ENCODE measurements at places on chromosomes 16 and 17.

DNA sequence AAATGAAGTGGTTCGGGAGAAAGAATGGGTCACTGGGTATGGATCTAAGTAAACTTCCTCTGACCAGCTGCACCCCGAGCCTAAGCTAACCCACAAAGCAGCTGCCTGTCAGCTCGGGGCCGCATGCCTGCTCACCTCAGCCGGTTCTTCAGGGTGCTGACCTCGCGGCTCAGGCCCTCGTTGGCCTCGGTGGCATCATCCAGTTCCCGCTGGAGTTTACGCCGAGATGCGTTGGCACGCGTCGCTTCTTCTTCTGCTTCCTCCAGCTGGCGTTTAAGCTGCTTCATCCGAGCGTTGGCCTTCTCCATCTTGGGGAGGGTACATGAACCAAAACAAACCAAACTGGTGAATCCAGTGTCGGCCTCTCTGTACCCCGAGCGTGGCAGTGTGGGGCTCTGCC is 41.1 kb downstream of the NDEL1 start:
- peaks cover 2% of the 10 kb centered on the region for H3K4me1 ChIP-seq
- no peak overlapping the region for H3K27ac ChIP-seq
- no peak for DNase-seq
- H3K4me3 ChIP-seq, result no peak overlapping the region
- H3K36me3 ChIP-seq, result peaks cover 49% of the 10 kb centered on the region

DNA sequence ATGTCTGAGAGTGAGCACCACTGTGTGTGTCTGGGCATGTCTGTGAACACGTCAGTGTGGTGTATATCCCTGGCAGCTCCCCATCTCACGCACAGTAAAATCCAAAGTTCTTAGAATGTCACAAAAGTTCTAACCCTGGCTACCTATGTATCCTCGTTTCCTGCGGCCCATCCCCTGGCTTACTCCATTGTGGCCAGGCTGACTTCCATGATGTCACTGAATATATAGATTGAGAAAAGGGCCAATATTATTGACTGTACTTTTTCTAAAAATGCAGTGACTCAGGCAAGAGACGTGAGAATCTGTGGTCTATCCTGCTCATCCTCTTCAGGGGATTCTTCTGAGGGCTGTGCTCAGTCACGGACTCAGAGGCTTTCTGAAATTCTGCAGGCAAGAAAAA is 963 bp upstream of the METTL22 start:
- H3K4me3 ChIP-seq, result peak overlapping the region; percentile 97
- no peak for DNase-seq

GRCh38 chr17:48294020-48294805 is 135.8 kb downstream of the SKAP1 start:
- H3K4me1 ChIP-seq, result peaks cover 12% of the 10 kb centered on the region
- peaks cover 2% of the 10 kb centered on the region for H3K27me3 ChIP-seq
- no peak overlapping the region for H3K4me3 ChIP-seq
- H3K36me3 ChIP-seq, result no peaks in the 10 kb centered on the region
- no peak overlapping the region for H3K27ac ChIP-seq

GRCh38 chr17:7806587-7806986 is 27.4 kb upstream of the KDM6B start:
- H3K36me3 ChIP-seq, result no peaks in the 10 kb centered on the region
- peak overlapping the region; percentile 17 for H3K4me3 ChIP-seq
- H3K4me1 ChIP-seq, result peaks cover 5% of the 10 kb centered on the region
- peaks cover 9% of the 10 kb centered on the region for H3K27me3 ChIP-seq
- no peak overlapping the region for H3K27ac ChIP-seq

DNA sequence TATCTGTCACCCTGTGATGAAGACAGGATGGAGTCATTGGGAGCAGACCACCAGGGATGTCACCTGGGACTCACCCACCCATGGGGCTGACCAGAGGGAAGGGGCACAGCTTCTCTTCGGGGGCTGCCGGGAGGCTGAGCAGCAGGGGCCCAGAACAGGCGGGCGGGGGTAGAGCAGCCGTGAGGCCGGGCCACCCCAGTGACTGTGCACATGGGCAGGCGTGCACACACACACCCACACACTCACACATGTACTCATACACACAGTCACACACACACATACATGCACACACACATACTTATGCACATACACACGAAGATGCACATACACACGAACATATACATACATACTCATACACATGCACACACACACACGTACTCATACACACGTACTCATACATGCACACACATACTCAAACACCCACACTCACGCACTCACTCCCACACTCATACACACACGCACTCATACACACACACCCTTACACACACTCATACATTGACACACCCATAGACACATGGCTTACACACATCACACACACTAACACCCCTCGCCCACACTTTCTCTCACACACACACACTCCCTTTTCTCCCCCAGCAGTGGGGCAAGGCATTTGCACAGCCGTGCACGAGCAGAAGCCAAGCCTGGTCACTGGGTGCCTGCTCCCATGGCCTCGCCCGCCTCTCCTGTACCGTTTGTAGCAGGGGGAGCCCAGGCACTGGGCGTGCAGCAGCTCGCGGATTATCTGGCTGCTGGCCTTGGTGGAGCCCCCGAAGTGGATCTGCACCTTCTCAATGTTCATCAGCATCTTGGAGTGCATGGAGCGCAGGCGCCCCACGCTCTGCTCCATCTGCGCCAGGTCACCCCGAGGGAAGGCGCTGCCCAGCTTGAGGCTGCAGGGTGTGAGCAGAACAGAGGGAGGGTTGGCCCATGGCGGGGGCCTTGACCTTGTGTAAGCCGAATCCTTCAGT is 12.4 kb downstream of the UBALD2 start:
- peak overlapping the region; percentile 10 for H3K4me3 ChIP-seq
- H3K36me3 ChIP-seq, result peaks cover 15% of the 10 kb centered on the region
- peaks cover 14% of the 10 kb centered on the region for H3K27me3 ChIP-seq

- H3K4me3 ChIP-seq, result no peak overlapping the region
- no peaks in the 10 kb centered on the region for H3K4me1 ChIP-seq
- no peak for DNase-seq
- H3K36me3 ChIP-seq, result no peaks in the 10 kb centered on the region
- no peak overlapping the region for H3K27ac ChIP-seq
- H3K27me3 ChIP-seq, result no peaks in the 10 kb centered on the region
Observed at GRCh38 chr16:52611817-52612673, 65.1 kb upstream of the TOX3 start.

GRCh38 chr16:28904363-28904762 is 20.7 kb downstream of the RABEP2 start:
- no peak overlapping the region for H3K4me3 ChIP-seq
- peaks cover 1% of the 10 kb centered on the region for H3K27me3 ChIP-seq
- H3K27ac ChIP-seq, result no peak overlapping the region

- DNase-seq, result no peak
- no peak overlapping the region for H3K27ac ChIP-seq
- no peaks in the 10 kb centered on the region for H3K27me3 ChIP-seq
- H3K4me1 ChIP-seq, result no peaks in the 10 kb centered on the region
Observed at GRCh38 chr17:8639709-8640108, 9.2 kb upstream of the MYH10 start.

DNA sequence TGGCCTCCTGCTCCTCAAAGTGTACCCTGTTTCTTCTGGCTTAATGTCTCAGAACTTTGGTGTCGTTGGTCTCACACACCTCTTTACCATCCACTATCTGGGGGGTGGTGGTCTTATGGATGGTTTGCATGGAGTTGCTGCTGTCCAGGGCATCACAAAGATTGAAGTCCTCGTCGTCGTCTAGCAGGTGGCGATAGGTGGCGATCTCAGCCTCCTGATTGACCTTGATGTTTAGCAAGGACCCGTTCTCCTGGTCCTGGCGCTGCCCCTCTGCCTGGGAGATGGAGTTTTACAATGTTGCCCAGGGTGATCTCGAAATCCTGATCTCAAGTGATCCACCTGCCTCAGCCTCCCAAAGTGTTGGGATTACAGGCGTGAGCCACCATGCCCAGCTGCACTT is 31.1 kb upstream of the HELZ start:
- no peaks in the 10 kb centered on the region for H3K27me3 ChIP-seq
- no peak overlapping the region for H3K4me3 ChIP-seq
- no peak overlapping the region for H3K27ac ChIP-seq
- H3K36me3 ChIP-seq, result no peaks in the 10 kb centered on the region
- peak; percentile 16 for DNase-seq
